ENCODE measurements at places on chromosomes 7 and 10.

GRCh38 chr10:60348982-60349381 is 40.7 kb downstream of the ANK3 start:
- DNase-seq: no peak

- DNase-seq: no peak
These were observed 118.0 kb downstream of the RELN start for GRCh38 chr7:103871473-103871872.

GRCh38 chr10:125113691-125114371 is 46.5 kb downstream of the CTBP2 start:
- peak; percentile 36 for DNase-seq

DNA sequence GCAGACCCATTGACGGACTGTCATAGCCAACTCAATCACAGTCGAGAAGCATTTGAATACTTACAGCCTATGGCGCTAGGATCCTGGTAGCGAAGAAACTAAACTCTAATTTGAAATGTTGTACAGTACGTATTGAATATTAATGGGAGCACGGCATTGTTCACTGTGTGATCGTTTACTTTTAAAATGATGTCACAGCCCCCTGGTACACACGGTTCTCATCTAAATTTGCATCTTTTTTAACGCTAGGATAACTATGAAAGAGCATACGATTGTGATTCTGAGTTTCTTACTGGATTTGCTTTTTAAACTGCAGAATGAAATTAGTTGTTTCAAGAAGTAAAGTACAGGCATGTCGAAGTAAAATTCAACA is 895 bp upstream of the NAPEPLD start:
- DNase-seq: no peak

DNA sequence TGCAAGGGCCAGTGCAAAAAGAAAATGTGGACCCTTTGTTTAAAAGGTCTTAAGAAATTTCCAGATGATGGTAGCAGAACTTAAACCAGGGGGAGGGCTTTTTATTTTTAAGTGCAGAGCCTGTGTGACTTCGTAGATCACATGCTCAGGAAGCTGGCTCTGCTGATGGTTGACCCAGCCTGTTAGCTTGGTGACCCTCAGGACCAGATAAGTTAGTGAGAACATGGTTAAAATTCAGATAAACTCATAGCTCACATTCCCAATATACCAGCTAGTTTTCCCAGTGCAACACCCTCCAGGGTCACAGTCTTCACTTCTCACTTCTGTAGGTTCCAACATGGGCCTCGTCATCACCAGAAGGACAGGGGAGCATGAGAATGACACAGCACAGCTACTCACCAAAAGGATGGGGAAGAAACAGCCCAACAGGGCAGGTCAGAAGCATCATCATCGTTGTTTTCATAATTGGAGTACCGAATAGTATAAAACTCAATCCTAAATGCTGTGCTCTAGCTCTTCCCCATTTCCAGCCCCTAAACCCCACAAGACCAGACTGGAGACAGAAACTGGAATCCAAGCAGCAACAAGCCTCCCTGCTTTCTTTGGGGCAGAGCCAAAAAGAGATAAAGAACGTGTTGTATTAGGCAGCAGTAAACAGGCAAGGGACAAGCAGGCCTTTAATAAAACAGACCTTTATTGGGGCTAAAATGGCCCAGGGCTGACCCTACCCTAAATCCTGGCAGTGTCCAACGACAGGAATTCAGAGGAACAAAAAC is 102.2 kb upstream of the ANKRD1 start:
- no peak for DNase-seq

GRCh38 chr7:67590649-67591048 is 594.0 kb downstream of the TYW1 start:
- no peak for DNase-seq

GRCh38 chr10:43130770-43131171 is 7.5 kb upstream of the CSGALNACT2 start:
- DNase-seq: peak; percentile 39

GRCh38 chr10:132311338-132311939 is 3.7 kb upstream of the STK32C start:
- peak; percentile 62 for DNase-seq

- DNase-seq: no peak
These were observed 258.2 kb downstream of the USP6NL start for GRCh38 chr10:11353006-11353896.

DNA sequence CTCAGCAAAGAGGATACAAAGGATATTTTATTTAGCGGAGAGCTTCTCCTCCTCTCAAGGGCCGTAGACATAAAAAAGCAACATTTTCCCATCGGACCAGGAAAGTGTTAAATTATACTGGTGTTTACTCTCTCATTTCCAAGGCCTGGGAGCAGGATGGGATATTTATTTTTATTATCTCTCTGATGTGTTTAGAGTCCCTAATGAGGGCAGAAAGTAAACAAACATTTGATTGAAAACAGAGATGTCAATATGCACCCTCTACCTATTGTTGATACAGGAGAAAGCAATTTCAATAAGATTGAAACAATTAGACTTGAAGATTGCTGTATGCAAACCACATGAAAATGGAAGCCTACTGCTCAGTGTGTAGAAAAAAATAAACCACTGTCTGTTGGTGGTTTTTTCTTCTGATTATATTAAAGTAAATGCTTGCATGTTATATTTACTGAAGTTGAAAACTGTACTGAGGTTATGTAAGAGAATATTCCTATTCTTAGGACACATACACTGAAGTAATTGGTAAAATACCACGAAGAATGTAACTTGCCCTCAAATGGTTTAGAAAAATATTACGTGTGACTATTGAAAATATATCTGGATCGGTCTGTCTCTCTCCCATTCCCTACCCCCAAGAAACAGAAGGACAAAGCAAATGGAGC is 59.3 kb downstream of the ATXN7L1 start:
- DNase-seq: no peak

GRCh38 chr7:112084520-112084971 is 121.7 kb downstream of the DOCK4 start:
- DNase-seq: no peak

DNA sequence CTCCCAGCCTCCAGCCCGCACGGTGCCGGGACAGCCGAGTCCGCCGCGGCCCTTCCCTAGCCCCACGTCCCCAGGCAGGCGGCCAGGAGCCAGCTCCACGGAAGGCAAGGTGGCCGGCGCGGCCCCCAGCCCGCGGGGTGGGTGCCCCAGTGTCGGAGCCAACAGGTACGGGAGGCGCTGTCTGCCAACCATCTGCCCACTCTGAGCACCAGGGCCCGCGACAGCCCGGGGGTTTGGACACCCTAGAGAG is 75.8 kb downstream of the CALN1 start:
- no peak for DNase-seq

GRCh38 chr7:91226411-91226810 is 37.8 kb upstream of the FZD1 start:
- no peak for DNase-seq

- DNase-seq: no peak
These were observed 268.4 kb downstream of the GPR37 start for GRCh38 chr7:124497176-124497575.

- DNase-seq: no peak
These were observed 59.3 kb downstream of the DLG5 start for GRCh38 chr10:77867124-77867719.
